ENCODE measurements at places on chromosomes 4 and X.

- DNase-seq = no peak
Observed at GRCh38 chr4:53682196-53682595, 90.9 kb upstream of the LNX1 start.

- DNase-seq = no peak
Observed at GRCh38 chr4:145216535-145216934, 36.1 kb upstream of the OTUD4 start.

DNA sequence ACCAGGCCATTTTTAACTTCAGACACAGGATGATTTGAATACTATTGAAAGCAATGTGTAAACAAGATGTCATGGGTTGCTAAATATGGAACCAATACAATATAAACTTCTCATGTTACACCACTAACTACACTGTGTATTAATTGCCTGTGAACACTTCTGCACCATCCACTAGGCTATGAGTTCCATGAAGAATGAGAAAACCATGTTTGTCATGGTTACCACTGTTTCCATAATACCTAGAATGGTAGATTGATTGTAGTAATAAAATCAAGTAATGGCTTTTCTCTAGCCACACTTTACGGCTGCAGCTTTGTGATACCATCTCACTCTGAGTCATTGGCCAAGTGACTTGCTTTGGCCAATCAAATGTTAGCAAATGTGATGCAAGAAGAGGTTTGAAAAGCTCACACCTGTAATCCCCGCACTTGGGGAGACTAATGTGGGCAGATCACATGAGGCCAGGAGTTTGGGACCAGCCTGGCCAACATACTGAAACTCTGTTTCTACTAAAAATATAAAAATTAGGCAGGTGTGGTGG, 19.9 kb upstream of the CYBB start:
- no peak for DNase-seq

- DNase-seq = no peak
Observed at GRCh38 chrX:48800574-48801279, 1.1 kb upstream of the HDAC6 start.

DNA sequence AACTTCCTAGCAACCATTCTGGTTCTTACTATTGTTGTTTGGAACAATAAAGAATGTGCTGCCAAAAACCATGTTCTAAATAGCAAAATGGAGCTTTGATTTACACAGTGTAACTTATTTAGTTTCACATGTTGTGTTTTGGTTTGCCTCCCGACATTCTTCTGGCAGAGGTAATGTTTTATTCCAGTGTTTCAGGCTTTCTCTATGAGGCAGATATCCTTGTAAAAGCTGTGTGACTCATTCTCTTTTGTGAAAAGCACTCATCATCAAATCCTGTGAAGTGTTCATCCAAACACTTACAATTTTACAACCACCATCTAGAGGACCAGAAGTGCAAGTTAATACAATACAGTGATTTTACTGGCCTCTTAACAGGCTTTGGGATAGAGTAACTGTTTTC, 219.0 kb upstream of the GIMD1 start:
- no peak for DNase-seq

- DNase-seq = no peak
Observed at GRCh38 chr4:158597879-158598596, 73.6 kb downstream of the C4orf46 start.

DNA sequence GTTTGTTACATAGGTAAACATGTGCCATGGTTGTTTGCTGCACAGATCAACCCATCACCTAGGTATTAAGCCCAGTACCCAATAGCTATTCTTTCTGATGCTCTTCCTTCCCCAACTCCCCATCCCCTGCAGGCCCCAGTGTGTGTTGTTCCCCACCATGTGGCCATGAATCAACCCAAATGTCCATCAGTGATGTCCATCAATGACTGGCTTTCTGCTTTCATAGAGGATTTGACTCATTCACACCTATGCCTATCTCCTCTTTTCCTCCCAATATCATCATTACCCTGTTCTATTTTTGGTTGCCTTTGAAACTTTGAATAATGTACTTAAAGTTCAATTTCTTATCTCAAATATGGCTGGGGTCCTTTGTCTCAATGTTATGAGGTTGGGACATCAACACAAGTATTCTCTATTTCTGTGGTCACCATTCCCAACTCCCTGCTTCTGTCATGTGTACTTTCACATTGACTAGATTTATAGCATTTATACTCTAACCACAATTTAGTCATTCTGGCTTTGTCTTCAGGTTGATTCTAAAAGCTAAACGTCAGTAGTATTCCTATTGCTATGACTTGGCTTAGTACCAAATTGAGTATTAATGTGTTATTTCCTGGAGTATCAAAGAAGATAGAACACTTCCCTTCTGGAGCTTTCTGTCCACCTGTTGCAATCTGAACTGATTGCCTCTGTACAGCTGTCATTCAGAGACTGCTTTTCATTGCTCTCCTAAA, 107.2 kb downstream of the TAB3 start:
- no peak for DNase-seq

- no peak for DNase-seq
Observed at GRCh38 chr4:67556436-67556835, 2.1 kb upstream of the STAP1 start.

- no peak for DNase-seq
Observed at GRCh38 chr4:70392057-70392776, 5.5 kb upstream of the OPRPN start.

- DNase-seq = no peak
Observed at GRCh38 chr4:181855307-181855706, 387.9 kb upstream of the TENM3 start.

DNA sequence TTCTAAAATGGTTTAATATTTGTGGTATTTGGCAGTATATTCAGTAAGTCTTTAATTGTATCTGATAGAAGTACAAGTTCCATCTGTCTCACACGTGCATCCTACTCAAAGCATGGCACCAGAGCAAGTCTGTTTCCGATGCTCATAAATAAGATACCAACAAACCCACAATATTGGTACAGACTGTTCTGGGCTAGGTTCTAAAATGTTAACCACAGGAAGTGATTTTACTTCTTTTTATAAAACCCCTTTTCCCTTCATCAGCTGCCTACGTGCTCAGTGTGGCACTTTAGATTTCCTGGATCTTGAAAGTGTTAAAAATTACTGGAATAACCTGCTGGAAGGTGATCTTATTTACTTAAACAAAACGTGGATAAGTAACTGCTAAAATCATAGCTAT, 165.1 kb downstream of the CFAP299 start:
- no peak for DNase-seq

DNA sequence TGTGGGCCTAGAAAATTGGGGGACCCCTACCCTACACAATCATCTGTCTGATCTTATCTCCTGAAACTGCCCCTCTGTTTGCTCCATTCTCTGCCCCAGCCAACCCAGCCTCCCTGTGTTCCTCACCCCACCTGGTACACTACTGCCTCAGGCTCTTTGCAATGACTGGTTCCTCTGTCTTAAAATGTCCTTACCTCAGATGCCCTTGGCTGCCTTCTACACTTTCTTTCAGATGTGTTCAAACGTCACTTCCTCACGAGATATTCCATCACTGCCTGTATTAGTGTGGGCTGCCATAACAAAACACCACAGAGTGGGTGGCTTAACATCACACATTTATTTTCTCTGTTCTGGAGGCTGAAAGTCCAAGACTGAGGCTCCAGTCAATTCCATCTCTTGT, 29.2 kb downstream of the QDPR start:
- DNase-seq = no peak

DNA sequence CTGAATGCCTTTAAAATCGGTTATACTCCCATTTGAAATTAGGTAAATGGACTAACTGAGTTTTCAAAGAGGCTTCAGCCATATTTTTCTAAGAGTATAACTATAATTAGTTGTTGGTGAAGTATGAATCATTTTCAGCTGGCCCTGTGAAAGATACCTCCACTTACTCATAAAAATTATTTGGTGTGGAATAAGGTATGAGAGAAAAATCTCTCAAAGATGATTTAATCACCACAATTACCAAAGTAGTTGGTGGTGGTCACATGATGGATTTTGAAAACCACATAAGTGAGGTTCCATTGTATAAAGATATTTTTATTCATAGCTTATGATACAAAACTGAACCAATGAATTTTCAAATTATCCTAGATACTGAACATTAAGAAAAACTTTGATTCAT, 9.0 kb upstream of the KLHL2 start:
- DNase-seq = no peak

- no peak for DNase-seq
Observed at GRCh38 chr4:32032136-32032672, 1312.0 kb downstream of the PCDH7 start.

GRCh38 chr4:1604706-1605205, 79.4 kb downstream of the FAM53A start:
- no peak for DNase-seq

DNA sequence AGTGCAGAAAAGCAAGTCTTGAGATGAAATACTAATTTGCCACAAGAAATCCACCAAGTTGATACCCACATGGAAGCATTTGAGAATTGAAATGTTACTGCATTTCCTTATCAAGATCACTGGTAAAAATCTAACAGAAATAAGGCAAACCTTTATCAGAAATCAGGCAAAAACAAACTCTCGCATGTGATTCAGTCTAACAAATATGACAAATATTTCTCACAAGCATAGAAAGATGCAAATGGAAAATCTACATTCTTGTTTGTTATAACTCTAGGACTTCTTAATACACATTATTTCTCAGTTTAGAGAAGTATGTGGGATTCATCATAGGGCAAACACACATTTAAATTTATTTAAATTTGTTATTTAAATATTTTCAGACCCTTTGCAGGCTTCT, 52.9 kb downstream of the TXK start:
- no peak for DNase-seq

DNA sequence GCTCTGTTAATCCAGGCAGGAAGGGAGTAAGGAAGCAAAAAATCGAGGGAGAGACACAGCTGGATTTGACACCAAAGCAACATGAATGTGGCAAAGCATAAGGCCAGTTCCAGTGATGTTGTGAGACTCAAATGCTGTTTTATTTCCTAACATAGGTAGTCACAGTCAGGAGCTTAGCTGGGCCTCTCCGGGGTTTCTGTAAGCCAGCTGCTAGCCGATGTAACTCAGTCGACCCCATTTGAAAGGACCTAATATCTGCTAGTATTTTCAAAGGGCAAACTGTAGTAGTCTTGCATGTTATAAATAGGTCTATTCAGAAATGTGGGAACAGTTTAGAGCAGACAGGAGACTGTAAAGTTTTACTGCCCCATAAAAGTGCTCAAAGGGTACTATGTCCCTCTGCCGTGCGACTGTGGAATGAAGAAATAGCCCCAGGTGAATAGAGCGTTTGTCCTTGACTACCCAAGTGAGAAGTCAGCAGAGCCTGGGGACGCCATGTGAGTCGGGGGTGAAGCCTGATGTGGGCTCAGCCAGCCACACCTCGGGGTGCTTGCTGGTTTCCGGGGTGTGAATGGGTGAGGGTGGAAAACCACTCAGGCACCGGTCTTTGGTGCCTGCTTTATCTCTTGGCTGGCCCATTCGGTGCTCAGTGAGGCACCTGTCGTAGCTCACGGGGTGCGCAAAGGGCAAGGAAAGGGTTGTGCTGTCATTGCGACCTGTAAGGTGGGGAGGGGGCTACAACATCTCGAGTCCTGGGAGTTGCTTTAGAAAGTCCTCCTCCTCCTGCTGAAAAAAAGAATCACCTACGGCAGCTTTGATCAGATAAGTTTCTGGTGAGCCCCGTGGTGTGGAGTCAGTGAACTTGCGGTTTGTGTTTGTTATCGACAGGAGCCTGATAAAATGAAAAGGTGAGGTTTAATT, 745 bp downstream of the TRIM2 start:
- no peak for DNase-seq

GRCh38 chrX:18961686-18962085, 22.2 kb downstream of the PHKA2 start:
- DNase-seq = no peak

GRCh38 chr4:144667500-144667899, 21.5 kb downstream of the HHIP start:
- no peak for DNase-seq

GRCh38 chrX:41589634-41590270, 99.0 kb upstream of the GPR34 start:
- DNase-seq = no peak

GRCh38 chr4:81398379-81398778, 73.3 kb downstream of the RASGEF1B start:
- no peak for DNase-seq

DNA sequence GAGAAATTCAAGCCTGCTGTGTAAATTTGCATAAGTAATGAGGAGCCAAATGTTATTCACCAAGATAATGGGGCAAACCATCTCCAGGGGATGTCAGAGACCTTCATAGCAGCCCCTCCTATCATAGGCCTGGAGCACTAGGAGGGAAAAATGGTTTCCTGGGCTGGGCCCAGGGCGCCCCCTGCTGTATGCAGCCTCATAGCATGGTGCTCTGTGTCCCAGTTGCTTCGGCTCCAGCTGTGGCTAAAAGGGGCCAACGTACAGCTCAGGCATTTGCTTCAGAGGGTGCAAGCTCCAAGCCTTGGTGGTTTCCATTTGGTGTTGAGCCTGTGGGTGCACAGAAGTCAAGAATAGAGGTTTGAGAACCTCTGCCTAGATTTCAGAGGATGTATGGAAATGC, 859.3 kb downstream of the RPA4 start:
- no peak for DNase-seq

DNA sequence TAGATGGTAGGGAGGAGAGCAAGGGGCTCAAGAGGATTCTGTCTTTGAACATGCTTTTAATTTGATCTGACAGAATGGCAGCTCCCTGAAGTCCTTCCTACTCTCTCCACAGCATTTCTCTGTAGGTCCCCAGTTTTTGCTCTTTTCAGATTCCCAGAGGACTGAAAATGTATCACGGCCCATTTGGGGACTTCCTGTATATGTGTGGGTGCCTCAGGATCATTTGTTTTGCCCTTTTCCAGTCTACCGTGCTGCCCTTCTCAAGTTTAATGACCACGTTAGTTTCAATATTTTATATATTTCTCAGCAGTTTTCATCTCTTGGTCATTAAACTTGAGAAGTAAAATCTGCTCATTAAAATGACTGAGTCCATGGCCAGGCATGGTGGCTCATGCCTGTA, 2.3 kb downstream of the TBC1D1 start:
- no peak for DNase-seq

GRCh38 chr4:36269101-36269500, 12.3 kb upstream of the DTHD1 start:
- no peak for DNase-seq

Data from stimulated activated CD4-positive, alpha-beta T cell treated with anti-CD3 and anti-CD28 coated beads, Interleukin-1b, Interleukin-23, amount 100 ng/mL, for 4 hours (primary cell).